ENCODE measurements at places on chromosomes 7 and 10. TPM values are rescaled to one million over a fixed set of nuclear protein-coding genes. Genes with fewer than 3 reads are reported as not detected.

NKX1-2 gene
- polyA plus RNA-seq, result not detected

TMEM236 gene
- 5.9 TPM for polyA plus RNA-seq

DNA sequence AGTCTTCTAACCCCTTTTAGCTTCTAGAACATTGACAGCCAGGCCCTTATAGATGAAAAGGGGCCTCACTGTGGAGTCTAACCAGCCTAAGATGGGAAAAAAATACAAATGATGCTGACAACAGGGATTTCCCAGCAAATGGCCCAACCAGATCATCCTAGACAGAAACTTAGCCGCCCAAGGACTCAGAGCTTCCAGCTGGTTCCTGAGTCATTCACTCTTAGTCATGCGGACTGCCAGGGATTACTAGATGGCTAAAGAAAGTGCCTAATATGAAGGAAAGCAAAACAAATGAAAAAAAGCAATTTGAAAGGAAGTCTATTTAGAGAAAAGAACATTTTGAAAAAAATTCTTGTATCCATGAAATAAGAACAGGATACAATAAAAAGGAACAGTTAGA lies 23.7 kb downstream of the TSPAN14 start:
- no peak for DNase-seq

- DNase-seq, result peak; percentile 47
Observed at GRCh38 chr10:73910764-73911552, at the start of gene PLAU. Gene PLAU (plus strand): TSS chr10:73911132. CDS start chr10:73911556, 424 bp downstream.

DNA sequence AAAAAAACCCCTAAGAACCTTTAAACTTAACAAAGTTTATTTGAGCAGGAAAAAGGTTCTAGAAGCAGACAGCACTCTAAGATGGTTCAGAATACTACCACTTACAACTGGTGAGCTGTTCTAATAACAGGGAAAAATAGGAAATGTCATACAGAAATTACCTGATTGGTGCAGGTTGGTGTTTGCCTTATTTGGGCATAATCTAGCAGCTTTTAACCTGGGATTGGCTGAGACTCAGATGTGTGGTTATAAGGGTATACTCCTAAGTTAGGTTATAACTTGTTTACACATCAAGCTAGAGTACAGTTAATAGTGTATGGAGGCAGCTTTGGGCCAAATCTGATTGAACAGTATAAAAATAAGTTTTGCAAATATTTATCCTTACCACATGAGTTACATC lies 59.8 kb downstream of the MAPK8 start:
- DNase-seq, result no peak

DNA sequence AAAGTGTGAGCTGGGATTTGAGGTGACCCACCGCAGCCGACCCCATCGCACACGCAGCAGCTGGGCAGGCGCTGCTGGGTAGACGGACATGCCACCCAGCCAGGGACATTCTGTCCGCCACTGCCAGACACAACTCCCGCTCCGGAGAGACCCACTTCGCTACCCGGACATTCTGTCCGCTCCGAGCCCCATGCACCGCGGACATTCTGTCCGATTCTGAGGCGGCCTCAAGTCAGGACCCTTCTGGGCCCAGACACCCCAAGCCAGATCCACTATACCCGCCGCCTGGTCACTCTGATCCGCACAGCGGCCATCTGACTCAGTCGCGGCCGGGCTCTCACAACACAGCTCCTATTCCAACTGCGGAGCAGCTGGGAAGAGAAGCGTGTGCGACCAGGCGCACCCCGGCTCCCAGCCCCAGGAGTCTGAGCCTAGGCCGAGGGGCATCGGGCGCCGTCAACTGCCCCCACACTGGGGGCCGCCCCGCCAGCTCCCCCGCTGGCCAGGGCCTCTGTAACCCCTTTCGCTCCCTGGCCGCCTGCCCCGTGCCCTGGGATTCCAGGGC lies 763 bp downstream of the PITX3 start:
- DNase-seq, result no peak

STK32C gene
- polyA plus RNA-seq, result 9.4 TPM

PCLO gene
- polyA plus RNA-seq, result 7.7 TPM

DNA sequence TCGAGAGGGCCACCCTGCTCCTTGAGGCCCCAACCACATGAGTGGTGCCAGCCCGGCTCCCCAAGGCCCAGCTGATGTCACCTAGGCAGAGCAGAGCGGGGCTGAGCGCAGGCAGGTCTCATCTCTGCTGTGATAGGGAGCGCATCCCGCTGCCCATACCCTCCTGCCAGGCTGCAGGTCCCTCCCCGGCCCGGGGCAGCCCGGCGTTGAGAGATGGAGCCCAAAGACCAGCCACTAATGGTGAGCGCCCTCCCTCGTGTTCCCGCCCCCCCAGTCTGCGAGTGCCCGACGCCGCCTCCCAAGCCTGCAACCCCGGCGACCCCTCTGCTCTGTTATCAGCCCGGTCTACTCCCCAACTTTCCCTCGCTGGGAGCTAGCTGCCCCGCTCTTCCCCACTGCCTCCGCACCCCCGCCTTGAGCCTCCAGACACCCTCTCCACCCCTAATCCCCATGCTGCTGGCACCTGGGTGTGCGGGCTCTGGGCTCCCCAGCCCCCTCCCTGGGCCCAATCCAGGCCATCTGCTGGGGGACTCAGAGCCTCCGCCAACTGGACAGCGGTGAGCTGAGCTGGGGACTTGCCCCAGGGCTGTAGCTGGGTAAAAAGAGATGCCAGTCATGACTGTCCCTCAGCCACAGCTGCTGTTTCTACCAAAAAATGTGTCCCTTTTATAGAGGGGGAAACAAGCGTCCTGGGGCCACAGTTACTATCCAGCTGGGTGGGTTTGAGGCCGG lies 19.7 kb upstream of the CHST12 start:
- DNase-seq, result no peak

GRCh38 chr10:44312401-44312800 lies 72.5 kb downstream of the CXCL12 start:
- no peak for DNase-seq

ZNRF2 gene
- 19.9 TPM for polyA plus RNA-seq

DNA sequence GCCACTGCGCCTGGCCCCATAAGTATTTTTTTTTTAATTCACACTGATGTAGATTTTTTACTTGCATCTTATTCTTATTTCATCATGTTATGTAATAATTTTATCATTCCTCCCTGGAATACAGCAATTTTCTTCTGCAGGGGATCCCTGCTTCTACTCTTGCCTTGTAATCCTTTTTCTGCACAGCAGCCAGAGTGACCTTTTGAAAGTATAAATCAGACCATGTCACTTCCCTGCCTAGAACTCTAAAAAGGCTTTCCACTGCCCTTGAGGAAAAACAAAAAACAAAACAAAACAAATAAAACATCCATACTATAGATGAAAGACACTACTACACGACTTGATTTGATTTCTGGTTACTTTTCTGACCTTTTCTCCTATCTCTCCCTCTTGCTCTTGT lies 1334.7 kb downstream of the REEP3 start:
- DNase-seq, result no peak

DNA sequence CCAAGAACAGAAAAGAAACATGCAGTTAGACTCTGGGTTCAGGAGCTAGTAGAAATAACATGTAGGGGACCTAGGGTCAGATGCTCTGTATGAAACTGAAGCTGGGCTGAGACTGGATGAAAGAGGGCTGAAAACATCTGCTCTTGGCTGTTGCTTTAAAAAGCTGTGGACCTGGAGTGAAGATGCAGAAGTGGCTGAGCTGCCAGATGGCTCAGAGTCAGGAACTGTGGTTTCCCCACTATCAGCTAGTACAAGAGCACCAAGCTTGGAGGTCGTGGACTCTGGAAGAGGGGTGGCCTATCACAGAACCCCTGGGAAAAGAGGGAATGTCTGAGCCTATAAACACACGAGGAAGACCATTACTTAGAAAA lies 5.9 kb downstream of the ADK start:
- no peak for DNase-seq

All from small intestine (tissue), 16 donors.